ENCODE measurements at places on chromosomes 7 and 10.

GRCh38 chr10:103277713-103278536, 987 bp downstream of the INA start:
- DNase-seq: no peak

- no peak for DNase-seq
Measured at GRCh38 chr10:25661632-25662031, 272.4 kb upstream of the MYO3A start.

- DNase-seq: no peak
Measured at GRCh38 chr7:98760201-98760651, 109.6 kb downstream of the TMEM130 start.

DNA sequence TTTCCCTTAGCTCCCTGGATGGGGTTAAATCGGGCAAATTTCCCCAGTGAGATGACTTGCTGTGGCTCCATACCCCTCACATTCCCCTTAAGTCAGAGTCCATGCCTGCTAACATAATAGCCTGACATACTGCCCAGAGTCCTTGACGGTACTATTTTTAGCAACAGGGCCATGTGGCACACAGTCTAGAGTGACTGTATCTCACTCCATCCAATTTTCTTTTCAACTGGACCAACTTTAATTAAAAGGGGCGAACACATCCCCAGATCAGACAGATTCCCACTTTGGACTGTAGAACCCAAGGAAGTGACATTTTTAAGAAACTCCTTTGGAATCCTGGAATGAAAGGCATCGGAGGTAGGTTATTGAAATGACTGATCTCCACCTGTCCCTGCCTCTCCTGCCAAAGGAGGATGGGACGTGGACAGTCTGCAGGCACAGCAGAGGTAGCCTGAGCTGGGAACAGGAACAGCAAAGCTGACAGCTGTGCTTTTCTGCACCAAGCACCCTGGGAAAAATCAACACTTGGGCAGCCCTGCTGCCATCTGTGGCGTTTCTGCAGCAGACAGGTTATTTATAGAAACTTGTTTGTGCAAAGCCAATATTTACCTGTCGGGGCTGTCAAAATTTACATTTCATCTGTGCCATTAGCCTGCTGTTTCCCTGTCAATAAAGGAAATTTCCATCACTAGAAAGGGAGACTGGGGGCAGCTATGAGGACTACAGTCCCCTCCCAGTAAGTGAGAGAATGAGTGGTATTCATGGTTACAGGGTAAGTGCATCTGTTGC, 221.5 kb upstream of the AOAH start:
- DNase-seq: no peak

- no peak for DNase-seq
Measured at GRCh38 chr10:100978901-100979195, 8.4 kb downstream of the MRPL43 start.

DNA sequence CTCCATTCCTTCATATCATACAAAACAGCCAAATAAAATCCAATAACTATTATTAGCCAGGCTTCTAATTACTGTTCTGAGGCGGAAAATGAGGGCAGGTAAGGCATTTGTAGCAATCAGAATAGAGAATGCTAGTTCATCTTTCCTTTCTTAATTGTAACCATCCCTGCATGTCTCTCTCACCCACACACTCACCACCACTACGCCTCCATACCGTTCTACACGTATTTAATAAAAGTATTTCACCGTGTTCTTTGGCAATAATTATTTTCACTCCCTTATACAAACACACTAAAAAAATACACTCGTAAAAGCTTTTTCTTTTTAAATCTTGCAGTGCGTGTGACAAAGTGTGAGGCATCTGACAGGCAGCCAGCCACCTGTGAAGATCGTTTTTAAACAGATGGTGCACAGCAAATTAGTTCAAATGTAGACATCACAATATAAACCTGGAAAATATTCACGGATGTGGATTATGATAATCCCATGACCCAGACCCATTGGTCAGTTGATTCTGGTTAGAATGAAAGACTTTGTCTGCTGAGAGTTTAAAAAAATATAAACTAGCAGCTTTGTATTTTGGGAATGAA, 653.6 kb downstream of the REEP3 start:
- DNase-seq: no peak

DNA sequence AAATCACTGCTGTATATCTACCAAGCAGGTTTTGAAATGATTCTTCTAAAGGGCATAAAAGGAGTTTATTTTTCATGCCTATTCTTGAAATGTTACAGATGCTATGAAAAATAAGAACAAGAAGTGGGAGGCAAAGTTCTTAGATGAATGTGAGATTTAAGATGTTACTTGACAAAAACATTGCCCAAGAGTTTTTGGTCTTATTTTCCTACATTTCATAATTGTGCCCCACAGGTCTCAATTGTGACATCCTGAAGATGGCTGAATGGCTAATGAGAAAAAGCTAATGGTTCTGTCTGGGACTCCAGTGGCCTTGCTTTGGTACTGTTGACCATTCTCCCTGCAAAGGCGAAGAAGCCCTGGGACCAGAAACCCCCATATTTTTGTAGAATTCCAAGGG, 43.0 kb upstream of the IFRD1 start:
- no peak for DNase-seq

DNA sequence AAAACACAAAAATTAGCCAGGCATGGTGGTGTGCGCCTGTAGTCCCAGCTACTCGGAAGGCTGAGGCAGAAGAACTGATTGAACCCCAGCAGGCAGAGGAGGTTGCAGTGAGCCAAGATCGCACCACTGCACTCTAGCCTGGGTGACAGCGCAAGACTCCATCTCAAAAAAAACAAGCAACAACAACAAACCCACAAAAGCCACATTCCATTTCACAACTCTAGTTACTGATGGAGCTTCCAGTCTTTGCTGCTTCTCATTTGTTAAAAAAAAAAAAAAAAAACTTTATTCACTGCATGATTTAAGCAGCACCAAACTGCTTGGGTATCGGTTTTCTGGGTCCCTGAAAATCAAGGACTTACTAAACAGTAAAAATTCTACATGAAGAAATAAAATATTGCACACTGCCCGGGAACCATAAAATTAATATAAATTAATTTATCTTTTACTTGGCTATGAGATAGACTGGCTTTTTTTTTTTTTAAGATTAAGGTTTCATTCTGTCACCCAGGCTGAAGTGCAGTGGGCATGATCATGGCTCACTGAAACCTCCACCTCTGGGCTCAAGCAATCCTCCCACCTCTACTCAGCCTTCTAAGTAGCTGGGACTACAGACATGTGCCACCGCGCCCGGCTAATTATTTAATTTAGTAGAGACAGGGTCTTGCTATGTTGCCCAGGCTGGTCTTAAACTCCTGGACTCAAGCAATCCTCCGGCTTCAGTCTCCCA, 42.0 kb downstream of the SRPK2 start:
- DNase-seq: no peak

DNA sequence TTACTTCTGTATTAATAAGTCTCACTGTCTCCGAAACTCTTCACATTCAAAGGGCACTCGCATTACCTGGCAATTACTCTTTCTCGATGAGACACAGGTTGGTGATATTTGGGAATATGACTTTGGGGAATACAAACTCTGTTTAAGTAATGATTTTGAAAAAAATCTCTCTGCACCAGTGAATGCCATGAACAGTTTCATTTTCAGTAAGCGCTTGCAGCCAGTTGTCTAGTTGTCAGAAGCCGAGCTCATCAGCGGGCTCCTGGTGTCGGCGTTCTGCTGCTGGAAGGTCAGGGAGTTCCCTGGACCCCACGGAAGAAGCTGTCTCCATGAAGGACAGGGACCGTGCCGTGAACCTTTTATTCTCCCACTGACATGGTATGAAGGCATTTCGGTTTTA, 57.7 kb downstream of the PTPRE start:
- no peak for DNase-seq

GRCh38 chr10:91077549-91078071, 142.9 kb upstream of the PCGF5 start:
- peak; percentile 53 for DNase-seq

DNA sequence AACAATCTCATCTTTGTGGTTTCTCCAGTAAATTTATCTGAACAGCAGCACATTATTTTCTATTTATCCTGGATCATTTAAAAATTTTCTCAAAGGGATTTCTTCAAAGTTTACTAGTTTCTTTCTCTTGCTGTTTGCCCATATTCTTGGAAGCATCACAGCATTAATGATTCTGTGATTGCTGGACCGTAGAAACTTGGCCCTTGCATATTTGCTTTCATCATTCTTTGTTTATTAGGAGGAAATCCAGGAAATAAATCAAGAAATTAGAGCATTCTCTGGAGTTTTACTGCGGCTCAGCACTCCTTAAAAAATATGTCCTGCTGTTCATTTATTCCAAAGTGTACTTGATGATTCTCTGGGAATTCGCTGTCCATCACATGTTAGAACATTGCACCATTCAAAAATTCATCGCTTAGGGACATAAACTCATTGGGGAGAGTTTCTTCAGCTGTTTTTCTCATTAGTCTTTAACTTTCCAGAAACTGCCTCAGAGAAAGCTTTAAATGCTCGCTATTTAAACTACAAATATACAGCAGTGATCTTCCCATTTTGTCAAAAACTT, 264.0 kb upstream of the CDC14C start:
- no peak for DNase-seq

DNA sequence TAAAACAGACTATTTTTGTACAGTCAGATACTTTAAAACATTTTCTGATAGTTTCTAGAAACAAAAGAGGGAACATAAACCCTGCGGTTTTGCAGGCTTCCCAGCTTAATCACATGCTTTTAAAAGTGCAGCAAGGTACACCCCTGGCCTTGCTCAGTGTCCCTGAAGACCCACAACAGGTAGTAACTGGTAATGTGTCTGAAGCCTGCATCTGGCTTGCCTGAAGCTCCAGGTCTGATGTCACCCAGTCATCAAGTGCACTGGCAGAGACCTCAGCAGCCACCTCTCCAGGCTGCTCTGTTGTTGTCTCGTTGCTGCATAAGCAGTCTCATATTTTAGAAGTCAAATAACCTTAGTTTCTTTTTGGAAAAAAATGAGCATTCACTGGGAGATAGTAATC, 376.1 kb upstream of the MTPN start:
- DNase-seq: no peak

- DNase-seq: no peak
Measured at GRCh38 chr10:132037676-132037975, 28.1 kb upstream of the JAKMIP3 start.

DNA sequence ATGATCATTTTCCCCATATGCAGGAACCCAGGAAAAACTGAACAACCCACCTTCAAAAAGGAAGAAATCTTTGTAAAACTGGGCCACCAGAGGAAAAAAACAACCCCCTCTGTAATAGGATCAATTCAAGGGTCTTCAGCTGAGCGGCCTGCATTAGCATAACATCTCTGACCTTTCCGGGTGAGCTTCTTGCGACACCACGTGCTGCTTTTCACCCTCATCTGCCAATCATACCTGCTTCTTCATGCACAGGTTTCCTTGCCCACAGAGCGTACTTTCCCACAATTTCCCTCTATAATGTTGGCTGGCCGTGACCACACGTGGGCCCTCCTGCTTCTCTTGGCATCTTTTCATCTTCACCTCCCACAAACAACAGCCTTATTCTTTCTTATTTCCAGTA, 284.3 kb upstream of the NEBL start:
- DNase-seq: no peak

GRCh38 chr7:46855851-46856250, 726.1 kb downstream of the TNS3 start:
- no peak for DNase-seq

DNA sequence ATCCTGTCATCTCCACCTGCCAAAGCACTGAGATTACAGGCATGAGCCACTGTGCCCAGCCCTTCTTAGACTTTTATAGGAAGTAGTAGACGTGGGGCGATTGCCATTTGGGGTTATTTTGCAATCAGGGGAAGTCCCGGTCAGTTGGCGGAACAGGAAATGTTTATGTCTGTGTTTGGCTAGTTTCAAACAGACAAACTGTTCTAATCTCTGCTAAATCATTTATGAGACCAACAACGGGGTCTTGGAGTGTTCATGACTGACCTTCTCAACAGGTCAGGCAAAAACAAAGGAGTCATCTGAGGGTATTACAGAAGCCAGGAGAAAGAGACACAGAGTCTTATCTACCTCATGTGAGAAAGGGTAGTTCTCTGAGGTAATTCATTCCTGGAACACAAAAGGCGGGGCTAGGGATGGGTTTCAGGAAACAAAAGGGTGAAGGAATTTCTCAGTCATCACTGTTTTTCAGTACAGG, 6.6 kb upstream of the TPK1 start:
- no peak for DNase-seq

GRCh38 chr7:2181077-2181854, 51.5 kb downstream of the MAD1L1 start:
- DNase-seq: no peak

- DNase-seq: no peak
Measured at GRCh38 chr7:92557249-92557648, 28.7 kb downstream of the RBM48 start.

DNA sequence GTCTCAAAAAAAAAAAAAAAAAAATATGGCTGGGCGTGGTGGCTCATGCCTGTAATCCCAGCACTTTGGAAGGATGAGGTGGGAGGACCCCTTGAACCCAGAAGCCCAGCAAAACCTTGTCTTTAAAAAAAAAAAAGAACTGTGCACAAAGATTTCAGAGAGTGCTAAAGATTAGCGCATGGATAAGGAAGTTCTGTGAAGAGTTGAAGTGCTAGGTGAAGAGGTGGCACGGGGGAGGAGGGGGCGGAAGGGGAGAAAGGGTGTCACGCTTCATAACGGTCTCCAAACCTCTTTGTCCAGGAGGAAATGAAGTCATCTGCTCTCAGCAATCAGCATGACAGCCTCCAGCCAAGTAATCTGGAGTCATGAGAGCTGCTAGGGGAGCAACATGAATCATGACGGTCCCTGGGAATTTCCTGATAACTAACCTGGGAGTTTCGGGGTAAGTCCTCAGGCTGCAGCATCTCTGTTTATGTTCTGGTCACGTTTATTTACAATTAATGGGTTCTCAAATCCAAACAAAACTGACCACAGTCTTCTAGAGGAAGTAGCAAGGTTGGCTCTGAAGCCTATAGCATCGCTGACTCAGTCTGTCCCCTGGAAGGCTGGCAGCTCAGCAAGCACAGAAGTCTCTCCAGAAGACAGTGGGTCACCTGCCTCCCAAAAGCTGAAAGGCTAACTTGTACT, 1.9 kb upstream of the PLAU start:
- DNase-seq: no peak

DNA sequence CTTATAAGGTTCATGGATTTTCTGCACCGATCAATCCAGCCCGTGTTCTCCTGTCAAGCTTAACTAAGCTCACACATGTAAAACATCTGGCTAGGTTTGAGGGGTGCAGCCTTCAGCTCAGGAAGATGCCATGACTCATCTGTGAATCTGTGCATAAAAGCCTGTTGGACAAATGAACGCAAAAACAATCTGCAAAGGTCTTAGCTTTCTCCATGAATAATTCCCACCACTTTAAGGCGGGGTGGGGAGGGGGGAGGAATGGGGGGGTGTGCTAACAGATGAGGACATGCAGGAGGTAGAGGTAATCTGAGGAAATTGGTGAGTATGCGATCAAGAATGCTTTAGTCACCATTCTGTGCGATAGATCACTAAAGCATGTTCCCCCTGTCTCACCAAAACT, 4.8 kb downstream of the DOCK4 start:
- no peak for DNase-seq

GRCh38 chr7:117781707-117782106, 91.5 kb downstream of the CTTNBP2 start:
- no peak for DNase-seq
